Stimulated activated CD4-positive, alpha-beta T cell treated with anti-CD3 and anti-CD28 coated beads, TNF-alpha, amount 100 ng/mL, for 1 hour (primary cell): ENCODE measurements at places on chromosomes 5 and 9.

GRCh38 chr5:74167930-74168315 is 472.6 kb downstream of the ENC1 start:
- DNase-seq: no peak

GRCh38 chr9:115930472-115930871 is 223.1 kb upstream of the PAPPA start:
- no peak for DNase-seq

GRCh38 chr5:164203581-164204225 is 698.3 kb downstream of the MAT2B start:
- no peak for DNase-seq

GRCh38 chr9:99720455-99721050 is 101.1 kb upstream of the NR4A3 start:
- no peak for DNase-seq

DNA sequence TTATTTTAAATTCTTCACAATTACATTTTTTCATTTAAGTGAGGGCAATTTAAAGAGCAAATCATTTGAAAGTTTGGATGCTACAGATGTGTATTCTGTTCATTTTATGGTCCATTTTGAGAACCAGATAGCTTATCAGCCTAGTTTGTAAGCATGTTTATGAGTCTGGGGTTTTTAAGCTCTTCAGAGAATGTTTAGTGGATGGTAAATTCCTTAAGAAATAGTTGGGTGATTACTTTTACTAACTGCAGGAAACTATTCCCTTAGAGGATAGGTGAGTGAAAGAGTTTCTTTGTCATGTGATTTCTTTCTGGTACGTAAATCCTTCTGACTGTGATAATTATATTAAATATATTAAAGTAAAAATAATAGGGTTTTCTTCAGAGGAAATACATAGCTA is 17.6 kb downstream of the RASGRF2 start:
- DNase-seq: no peak

- no peak for DNase-seq
These were observed 133.4 kb downstream of the TRPM3 start for GRCh38 chr9:70987986-70988385.

GRCh38 chr5:14211818-14212803 is 69.0 kb downstream of the TRIO start:
- no peak for DNase-seq

GRCh38 chr9:37295796-37296195 is 126.7 kb upstream of the GRHPR start:
- no peak for DNase-seq

GRCh38 chr9:125467116-125467740 is 205.6 kb downstream of the GAPVD1 start:
- DNase-seq: no peak

GRCh38 chr5:39176759-39177630 is 42.4 kb downstream of the FYB1 start:
- DNase-seq: no peak

DNA sequence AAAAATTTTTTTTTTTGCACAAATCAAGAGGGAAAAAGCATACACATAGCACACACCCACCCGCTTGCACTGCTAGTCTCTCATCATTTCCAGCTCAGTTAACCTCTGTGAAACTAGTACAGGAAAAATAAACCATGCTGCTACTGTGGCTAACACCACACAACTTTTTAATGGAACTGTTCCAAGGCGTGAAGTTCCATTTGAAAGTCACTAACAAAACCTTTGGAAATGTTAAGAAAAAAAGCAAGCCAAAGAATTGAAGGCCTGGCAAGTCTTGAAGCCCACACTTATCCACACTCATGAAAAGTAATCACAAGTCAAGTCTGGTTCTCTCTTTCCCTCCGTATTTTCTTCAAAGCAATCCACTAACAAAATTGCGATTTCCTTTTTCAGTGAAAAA is 116.3 kb downstream of the FANCC start:
- no peak for DNase-seq

DNA sequence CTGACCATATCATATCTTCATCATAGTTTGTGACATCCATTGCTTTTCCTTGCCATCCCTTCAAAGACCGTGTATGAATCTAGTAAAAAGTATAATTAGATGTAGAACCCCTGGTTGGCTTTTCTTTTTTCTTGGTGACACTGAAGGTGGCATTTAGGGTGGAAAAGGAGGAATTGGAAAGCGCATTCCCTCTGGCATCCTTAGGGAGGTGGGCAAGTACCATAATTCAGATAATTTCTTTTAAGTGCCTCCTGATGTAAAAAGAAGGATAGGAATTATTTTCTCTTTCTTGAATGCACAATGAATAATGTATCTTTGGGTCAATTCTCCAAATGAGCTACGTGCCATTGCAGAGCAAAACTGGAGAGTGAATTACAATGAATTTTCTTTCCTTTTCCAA is 73.2 kb upstream of the SMARCA2 start:
- no peak for DNase-seq

DNA sequence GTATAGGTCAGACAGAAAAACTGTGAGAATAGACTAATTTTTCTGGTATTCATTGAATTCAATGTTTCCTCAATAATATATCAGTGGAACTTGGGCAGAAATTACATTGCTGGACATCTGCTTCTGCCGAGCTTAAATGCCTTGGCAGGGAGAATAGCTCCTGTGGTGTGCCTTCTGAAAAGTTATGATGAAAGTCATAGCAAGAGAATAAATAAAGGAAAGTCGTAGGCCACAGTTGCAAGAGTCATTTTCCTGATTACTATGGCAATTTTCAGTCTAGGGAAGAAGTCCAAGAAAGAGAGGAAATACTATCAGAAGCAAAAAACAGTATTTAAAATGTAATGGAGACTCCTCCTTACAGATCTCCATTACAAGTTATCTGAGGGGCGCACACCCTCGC is 1596.1 kb upstream of the WWC1 start:
- no peak for DNase-seq

- no peak for DNase-seq
These were observed 37.1 kb upstream of the NR3C1 start for GRCh38 chr5:143440448-143441115.

DNA sequence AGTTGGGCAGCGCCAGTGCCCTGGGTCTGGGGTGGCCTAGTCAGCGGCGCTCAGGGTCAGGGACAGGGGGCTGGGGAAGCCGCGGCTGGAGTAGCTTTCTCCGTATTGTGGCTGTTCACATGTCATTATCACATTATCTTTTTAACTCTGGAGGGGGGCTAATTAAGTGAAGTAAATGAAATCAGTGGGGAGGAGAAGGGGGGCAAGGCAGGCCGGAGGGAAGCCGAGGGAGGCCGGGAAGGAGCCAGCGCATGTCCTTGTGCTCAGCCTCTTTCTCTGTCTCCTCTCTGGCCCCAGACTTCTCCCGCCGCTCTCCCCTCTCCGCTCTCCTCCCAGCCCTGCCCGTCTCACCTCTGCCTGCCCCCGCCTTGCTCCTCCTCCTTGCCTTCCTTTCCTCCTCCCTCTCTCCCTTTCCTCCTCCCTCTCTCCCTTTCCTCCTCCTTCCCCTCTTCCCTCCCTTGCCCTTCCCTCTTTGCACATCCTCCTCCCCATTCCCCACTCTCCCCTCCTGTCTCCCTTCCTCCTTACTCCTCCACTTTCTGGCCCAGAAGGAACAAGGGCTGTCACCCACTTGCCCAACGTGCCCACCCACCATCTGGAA is 38.7 kb downstream of the ASS1 start:
- DNase-seq: no peak

DNA sequence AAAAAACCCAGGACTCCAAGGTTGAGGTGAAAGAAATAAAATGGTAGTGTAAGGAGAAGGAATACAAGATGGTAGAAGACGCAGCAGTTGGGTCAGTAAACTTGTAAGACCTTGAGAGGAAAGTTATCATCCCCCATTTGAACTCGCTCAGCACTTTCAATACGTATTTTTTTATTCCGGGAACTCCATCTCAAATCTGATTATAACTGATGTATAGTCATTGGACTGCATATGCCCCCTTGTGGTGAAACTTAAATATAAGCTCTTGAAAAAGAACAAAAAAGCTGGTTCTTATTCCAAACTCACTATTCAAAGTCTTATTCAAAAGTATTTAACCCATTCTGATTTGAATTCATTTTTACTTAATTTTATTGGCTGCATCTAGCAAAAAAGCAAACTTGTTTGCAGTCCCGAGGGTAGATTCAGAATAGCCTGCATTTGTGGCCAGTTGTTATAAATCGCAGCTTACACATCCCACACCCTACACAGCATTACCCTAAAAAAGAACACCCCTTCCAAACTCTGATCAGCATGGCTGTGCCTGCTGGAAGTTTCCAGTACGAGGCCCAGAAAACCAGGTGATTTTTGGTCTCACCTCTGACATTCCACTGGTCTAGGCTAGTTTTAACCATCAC is 118.0 kb downstream of the ESM1 start:
- DNase-seq: no peak
